IPS DF 19.7 (cell line): ENCODE measurements at places on chromosomes 1 and 21.

DNA sequence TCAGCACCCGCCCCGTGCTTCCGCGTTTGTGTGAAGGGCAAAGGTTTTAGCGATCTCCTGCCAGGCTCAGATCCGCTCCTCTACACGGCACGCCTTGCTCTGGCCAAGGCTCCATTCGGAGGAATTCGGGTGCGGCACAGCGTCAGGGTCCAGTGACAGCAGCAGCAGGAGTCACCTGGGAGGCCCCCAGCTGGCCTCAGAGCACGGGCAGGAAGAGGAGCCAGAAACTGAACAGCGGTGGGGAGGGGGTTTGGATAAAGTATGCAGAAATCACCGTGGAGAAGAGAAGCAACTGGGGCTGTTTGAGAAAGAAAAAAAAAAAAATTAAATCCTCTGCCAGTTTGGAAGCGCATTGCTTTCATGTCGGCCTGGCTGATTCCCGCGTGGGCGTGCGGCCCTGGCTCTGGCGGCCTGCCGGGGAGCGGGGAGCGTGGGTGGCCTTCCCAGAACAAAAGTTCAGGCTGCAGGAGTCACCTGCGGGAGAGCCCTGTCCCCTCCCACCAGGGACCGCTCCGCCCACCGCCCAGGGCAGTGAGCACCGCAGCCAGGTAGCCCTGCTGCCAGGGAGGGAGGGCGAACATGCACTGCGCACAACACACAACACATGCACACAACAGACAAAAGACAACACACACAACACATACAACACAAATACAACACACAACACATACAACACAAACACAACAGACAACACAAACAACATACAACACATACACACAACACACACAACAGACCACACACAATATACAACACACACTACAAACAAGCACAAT is 107.6 kb downstream of the ETS2 start:
- DNase-seq, result no peak

DNA sequence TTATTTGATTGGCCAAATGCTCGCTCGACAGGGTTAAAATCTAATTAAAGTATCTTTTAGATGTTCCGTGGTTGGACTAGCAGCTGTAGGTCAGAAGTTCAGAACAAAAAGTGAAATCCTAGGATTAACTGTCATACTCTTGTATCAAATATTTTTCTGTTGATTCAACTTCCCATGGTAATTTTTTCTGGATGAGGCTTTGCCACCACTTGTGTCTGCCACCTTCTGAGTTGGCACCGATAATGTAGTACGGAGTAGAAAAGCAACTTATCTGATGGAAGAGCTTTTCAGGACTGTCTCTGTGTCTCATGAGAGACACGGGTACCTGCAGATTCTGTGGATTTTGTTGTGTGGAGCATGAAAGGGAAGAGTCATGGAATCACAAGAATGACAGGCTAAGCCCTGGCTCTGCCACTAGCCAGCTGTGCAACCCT is 44.6 kb upstream of the CNN3 start:
- no peak for DNase-seq

DNA sequence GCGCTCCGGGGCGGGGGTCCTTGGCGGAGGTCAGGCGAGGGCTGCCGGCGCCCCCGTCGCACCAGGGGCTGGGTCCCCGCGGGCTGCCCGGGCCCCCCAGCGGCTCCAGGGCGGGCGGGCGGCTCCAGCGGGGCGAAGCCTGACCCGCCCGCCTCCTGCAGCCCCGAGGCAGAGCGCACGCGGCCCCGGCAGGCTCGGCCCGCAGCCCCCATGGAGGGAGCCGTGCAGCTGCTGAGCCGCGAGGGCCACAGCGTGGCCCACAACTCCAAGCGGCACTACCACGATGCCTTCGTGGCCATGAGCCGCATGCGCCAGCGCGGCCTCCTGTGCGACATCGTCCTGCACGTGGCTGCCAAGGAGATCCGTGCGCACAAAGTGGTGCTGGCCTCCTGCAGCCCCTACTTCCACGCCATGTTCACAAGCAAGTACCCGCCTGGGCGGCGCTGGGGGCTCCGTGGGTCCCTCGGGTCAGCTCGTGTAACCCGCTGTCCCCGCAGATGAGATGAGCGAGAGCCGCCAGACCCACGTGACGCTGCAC is 817 bp downstream of the KLHL17 start:
- no peak for DNase-seq

DNA sequence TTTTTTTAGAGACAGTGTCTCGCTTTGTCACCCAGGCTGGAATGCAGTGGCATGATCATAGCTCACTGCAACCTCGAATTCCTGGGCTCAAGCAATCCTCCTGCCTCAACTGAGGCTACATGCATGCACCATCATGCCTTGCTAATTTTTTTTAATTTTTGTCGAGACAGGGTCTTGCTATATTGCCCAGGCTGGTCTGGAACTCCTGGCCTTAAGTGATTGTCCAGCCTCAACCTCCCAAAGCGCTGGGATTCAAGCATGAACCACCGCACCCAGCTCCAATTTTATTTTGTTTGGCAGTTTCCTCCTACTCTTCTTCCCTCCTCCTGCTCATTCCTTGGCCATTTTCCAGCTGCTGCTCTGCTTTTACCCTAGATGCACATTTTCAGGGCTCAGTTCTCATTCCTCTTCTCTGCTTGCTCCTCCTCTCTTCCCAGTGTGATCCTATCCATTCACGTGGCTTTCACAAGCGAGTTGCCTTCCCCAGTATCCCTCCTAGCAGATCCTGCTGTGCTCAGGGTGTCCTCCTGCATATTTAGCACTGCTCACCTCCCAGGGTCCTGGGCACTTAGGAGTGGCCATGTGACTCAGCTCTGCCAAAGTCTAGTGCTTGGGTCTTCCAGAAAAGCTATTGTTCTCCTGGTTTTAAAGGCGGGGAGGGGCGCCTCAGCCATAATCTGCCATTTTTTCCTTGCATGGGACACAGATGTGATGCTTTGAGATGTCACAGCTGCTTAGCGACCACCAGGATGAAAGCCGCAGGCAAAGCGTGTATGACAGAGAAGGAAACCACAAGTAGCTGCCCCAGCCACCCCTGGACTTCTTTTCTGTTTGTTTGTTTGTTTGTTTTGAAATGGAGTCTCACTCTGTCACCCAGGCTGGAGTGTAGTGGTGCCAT is 33.7 kb downstream of the PSEN2 start:
- no peak for DNase-seq

- no peak for DNase-seq
These were observed 9.1 kb upstream of the EFHD2 start for GRCh38 chr1:15400627-15401026.

GRCh38 chr21:37758982-37759381 is 157.3 kb downstream of the KCNJ6 start:
- DNase-seq, result peak; percentile 15

- no peak for DNase-seq
These were observed 28.9 kb upstream of the VAV3 start for GRCh38 chr1:107993920-107994319.

- DNase-seq, result no peak
These were observed 8.0 kb downstream of the BATF3 start for GRCh38 chr1:212691561-212692071.

- DNase-seq, result no peak
These were observed 43.6 kb downstream of the FAAH start for GRCh38 chr1:46437723-46438122.

GRCh38 chr1:91844862-91845528 is 41.0 kb downstream of the TGFBR3 start:
- no peak for DNase-seq

GRCh38 chr1:88581703-88582102 is 102.4 kb upstream of the PKN2 start:
- DNase-seq, result no peak

GRCh38 chr21:41868062-41868710 is 11.0 kb downstream of the PRDM15 start:
- DNase-seq, result no peak

DNA sequence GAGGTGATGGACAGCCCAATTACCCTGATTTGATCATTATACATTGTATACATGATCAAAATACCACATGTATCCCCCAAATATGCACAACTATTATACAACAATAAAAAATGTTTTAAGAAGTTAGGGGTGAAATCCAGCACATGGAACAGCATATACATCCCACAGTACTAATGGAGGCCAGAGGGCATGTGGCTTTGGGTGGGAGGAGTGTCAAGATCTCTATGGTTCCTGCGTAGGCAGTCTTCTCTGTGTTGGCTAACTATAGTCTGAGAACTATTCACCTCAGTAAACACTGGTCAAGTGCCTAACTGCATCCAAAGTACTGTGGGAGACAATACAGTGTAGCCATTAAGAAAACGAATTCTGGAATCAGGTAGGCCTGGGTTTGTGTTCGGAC is 74.1 kb downstream of the GADD45A start:
- DNase-seq, result no peak

DNA sequence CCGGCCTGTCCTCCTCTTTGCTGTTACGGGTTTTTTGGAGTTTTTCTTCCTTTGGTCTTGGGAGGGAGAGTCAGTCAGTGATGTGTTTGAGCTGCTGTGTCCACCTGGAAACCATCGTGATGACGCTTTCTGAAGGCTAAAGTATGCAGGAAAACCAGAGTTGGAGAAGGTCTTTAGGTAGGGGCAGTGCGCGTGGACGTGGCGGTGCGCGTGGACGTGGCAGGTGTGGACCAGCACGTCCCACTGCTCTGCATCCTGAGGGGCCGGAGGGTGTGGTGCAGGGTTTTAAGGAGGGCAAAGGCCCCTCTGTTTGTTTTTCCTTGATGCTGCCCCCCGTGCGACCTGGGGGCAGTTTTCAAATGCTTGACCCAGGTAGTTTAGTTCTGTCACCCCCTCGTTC is 29.9 kb downstream of the PRKCZ start:
- DNase-seq, result no peak

DNA sequence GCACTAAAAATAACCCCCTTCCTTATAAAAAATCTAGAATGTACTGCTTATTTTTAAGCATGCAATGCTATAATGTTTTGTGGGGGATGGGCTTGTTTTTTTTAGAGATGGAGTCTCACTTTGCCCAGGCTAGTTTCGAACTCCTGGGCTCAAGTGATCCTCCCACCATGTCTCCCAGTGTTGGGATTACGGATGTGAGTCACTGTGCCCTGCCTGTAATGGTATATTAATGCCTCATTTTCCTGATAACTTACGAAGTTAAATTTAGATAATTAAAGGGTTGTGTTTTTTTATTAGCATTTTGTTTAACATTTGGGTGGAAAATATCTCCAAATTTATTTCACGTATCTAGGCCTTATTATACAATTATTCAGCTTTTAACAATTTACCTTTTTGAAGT is 6.5 kb downstream of the RNF11 start:
- no peak for DNase-seq

DNA sequence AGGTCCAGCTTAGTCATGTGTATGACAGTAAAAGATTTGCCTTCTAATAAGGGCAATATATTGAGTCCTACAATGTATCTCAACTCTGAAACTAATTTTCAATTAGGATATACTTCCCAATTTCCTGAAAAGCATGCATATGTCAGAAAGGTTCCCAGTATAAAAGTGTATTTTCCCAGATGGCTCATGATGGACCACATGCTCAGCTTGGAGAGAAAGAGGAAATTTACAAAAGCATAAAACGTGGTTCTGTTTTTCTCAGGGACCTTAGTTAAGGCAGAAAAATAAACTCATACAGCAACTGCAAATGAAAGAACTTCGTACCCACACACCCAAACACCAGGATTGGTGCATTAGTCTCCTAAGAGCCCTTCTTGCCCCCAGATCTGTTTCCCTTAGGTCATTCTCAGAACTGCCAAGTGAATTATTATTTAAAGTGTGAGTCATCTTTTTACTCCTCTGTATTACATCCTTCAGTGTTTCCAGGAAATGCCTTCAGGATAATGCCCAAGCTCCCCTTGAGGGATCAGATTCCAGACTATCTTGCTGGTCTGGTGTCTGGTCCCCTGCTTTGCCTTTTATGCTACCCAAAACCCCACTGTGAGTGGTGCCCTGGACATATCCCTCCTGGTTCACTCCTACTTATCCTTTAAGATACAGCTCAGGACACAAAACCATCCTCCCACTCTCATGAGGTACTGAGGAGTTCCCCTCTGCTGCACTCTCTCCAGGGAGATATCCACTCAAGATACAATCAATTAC is 57.4 kb downstream of the SSX2IP start:
- DNase-seq, result no peak

DNA sequence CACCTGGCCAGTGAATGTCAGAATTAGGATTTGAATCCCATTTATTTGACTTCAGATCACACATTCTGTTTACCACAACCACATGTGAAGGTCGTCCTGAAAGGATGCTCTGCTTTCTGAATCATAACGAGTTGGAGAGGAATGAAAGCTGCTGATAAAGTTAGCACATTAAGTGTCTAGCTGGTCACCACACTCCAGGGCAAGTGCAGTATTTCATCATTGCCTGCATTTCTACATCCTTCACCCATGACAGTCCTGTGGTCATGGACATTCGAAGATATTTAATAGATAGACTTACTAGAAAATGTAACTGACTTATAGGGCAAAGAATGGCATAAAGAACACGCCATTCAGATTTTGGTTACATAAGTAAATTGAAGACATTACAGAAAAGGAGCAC is 52.7 kb upstream of the ST6GALNAC3 start:
- DNase-seq, result no peak

DNA sequence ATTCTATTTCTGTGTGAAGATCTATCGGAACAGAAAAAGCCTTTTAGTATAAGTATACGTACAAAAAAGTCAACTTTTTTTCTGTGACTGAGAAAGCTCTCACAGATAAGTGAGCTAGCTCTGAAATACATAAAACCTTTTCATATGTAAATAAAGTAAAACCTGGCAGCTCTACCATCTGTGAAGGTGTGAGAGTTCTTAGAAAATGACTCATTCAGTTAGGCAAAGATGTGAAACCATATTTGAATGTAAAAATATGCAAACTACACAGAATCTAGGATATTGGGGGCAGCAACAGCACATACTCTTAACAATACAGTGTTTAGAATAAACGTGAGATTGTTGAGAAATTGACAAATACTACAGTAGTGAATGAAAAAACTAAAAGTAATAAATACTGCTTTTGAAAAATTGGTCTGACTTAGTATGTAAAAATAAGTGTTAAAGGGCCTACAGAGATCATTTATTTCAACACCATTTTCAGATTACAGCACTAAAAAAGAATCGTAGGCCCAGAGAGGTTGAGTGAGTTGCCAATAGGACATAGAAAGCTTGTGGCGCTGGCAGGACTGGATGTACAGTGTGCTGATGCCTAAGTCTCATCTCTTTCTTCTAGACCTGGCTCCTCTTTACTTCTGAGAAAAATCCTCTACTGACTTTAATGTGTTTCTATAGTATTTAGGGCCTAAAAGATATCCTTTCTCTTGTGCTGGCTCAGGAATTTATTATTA is 19.8 kb downstream of the ATP6V1G3 start:
- no peak for DNase-seq
